ENCODE measurements at places on chromosomes 4 and X.

DNA sequence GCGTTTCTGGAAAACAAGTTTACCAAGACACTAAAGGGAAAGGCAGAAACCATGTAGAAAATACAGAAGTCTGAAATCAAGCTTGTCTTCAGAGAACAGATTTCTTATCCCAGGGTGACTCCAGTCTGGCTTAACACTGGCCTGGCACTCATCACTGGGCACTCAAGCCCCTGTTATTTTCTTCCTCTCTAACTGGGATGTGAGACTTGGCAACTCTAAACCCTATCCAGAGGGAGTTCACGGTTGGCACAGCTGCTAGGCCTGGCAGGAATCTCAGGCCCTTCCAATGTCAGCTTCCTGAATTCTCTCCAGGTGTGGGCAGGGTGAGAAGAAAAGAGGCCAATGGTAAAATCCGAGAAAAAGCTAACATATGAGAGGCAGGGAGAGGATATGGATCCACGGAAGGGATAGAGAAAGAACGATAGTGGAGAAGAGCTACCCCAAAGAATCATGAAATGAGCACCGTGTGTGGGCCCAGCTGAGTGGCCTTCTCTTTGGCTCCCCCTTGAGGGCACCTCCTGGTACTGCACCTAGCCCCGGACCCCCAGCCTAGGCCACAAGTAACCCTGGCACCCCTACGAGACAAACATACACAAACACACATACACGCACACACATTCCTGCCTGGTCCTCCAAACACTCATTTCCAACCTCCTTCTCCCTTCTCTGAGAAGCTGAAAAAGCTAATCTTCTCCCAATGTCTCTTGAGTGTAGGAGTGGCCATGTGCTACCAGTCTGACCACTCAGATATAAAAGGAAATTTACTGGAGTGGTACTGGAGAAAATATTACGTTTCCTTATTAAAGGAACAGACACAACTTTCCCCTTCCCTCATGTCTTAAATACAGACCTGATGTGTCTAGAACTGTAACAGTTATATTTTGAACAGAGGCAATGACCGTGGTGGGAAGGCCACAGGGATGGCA is 16.6 kb upstream of the PTCHD1 start:
- no peak for DNase-seq

GRCh38 chr4:89582756-89583505 is 254.0 kb downstream of the SNCA start:
- DNase-seq = no peak

GRCh38 chr4:41156574-41156973 is 57.8 kb downstream of the APBB2 start:
- peak; percentile 55 for DNase-seq

- peak; percentile 19 for DNase-seq
Observed at GRCh38 chr4:100095729-100096595, 94.3 kb downstream of the DDIT4L start.

GRCh38 chrX:118963159-118963558 is 11.3 kb upstream of the LONRF3 start:
- DNase-seq = no peak

- no peak for DNase-seq
Observed at GRCh38 chrX:63652086-63652765, 132.8 kb downstream of the ARHGEF9 start.
